ENCODE measurements at places on chromosomes 1 and 21.

- no peak for DNase-seq
These were observed 27.4 kb downstream of the IL23R start for GRCh38 chr1:67193704-67194103.

- peak; percentile 21 for DNase-seq
These were observed at the start of gene PODN for GRCh38 chr1:53061859-53062707. PODN (plus strand) TSS chr1:53062213; CDS start chr1:53069856, 7,643 bp downstream.

GRCh38 chr21:44773291-44773932 lies 28.2 kb downstream of the UBE2G2 start:
- DNase-seq = no peak

GRCh38 chr1:182095946-182096345 lies 34.4 kb upstream of the ZNF648 start:
- DNase-seq = no peak

GRCh38 chr1:66563941-66564630 lies 30.1 kb downstream of the SGIP1 start:
- DNase-seq = no peak

- DNase-seq = no peak
These were observed 53.4 kb downstream of the UBR4 start for GRCh38 chr1:19156676-19157075.

DNA sequence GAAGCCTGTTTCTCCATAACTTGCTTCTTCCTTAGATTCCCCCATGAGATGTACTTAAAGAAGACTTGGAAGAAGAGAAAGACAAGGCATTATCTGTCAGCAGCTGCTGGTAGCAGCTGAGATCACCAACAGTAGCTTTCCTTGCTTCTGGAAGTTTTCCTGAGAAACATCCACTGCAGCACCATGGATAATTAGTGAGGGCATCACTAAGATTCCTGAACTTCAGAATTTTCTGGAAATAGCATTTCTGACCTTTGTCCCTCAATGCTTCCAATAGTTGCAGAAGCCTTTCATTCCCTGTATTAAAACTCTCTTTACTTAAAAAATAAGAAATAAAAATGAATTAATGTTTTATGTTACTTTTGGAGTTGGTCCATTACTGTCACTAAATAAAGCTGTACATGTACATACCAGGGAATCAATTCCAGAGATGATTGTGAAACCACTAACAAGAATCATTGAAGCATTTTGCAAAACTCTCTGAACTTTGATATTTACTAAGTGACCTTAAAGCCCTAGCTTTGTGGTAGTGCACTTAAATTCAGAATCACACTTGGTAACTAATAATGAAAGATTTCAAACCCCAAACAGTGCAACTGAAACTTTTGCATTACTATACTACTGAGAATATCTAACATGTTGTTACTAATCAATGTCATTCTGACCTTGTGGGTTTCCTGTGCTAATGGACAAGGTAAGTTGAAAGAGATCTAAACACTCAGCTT lies at the start of gene CFHR4:
Gene CFHR4 (plus strand): TSS at position 538 of the 725 bp plus-strand sequence. CDS start 99 bp downstream, at position 637.
- DNase-seq = no peak

- DNase-seq = no peak
These were observed 166.5 kb upstream of the CD34 start for GRCh38 chr1:208077232-208078075.

DNA sequence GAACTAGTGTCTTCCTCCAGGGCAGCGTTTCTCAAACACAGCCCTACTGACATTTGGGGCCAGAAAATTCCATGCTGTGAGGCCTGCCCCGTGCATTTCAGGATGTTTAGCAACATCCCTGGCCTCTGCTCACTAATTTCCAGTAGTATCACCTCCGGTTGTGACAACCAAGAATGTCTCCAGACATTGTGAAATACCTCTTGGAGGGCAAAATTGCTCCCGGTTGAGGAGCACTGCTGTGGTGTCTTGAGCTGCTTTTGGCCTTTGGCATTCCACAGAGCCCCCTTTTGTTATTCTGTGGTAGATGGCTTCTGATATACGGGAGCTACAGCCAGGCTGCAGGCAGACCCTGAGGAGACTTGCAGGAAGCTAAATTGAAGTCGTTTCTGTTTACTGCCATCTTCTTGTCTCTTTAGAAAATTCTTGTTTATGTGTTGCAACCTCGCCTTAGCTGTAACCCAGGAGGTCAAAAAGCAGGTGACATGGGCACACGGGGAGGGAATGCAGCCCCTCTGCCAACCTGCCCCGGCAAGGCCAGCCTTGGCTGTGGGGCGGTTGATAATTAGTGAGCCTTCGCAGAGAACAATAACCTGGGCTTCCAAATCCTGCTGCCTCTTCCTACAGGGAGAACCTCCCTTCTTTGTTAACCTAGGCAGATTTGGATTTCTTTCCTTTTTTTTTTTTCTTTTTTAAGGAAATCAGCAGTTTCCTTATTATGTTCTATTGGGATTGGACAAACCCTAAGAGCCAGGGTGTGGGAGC lies 74.7 kb upstream of the AKT3 start:
- DNase-seq = no peak

GRCh38 chr1:155794605-155795245 lies 62.3 kb downstream of the GON4L start:
- no peak for DNase-seq

GRCh38 chr1:30770150-30770549 lies 12.6 kb upstream of the LAPTM5 start:
- no peak for DNase-seq

- DNase-seq = no peak
These were observed 7.0 kb downstream of the DSTYK start for GRCh38 chr1:205204552-205204951.

DNA sequence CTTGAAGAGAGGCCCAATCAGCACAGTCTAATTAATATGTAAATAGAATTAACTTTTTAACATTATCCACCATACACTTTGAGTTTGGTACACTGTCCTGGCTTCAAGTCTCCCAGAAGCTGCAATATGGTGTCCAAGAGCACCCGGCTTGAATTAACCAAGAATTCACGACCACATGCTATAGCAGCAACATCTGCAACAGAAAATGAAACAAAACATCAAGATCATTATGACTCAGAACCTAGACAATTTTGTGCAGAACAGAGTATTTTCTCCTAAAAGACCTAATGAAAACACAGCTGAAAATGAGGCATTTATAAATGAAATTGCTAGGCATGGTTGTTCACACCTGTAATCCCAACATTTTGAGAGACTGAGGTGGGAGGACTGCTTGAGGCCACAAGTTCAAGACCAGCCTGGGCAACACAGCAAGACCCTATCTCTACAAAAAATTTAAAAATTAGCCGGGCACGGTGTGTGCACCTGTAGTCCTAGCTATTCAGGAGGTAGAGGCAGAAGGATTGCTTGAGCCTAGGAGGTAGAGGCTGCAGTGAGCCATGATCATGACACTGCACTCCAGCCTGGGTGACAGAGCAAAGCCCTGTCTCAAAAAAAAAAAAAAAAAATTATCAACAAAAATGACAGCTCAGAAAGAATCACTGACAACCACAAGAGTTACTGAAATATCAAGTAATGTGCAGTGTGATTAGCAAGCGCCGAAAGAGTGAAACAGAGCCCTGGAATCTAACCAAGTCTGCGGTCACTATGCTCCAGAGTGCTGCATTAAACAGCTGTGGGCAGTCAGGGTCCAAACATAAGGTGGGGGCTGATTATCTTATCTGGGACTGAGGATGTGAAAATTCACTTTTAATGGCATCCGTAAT lies 45.3 kb downstream of the HSF2BP start:
- no peak for DNase-seq

- DNase-seq = no peak
These were observed 43.5 kb upstream of the JAK1 start for GRCh38 chr1:65009724-65010420.

DNA sequence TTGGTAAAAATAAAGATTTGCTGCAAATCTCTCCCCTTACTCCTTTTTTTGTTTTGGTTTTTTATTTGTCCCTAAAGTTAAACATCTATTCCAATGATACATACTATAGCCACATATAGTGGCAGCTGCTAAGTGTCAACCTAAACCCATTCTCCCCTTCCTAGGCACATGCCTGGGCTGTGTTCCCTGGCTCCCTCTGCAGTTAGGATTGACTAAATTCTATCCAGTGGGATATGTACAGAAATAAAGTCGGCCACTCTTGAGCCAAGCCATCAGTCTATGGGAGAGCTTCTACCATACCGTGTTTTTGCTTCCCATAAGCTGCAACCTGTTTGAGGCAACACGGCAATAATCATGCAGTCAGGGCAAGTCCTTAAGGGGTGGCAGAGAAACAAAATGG lies 23.6 kb downstream of the MCOLN3 start:
- no peak for DNase-seq

Data from substantia nigra (tissue), 51 donors.